ENCODE measurements at places on chromosomes 3 and 15.

DNA sequence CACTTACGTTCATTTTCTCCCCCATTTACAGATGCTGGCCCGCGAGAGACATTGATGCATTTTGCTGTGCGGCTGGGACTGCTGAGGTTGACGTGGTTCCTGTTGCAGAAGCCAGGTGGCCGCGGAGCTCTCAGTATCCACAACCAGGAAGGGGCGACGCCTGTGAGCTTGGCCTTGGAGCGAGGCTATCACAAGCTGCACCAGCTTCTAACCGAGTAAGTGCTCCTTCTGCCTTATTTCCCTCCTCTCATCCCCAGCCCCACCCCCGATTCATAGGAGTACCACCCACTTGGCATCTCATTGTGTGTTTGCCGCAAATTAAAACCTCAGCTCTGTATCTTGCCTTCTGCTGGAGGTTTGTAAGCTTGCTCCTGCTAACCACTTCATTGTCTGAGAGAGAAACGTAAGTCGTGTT lies 163.3 kb downstream of the AKAP13 start:
- no peak for DNase-seq

DNA sequence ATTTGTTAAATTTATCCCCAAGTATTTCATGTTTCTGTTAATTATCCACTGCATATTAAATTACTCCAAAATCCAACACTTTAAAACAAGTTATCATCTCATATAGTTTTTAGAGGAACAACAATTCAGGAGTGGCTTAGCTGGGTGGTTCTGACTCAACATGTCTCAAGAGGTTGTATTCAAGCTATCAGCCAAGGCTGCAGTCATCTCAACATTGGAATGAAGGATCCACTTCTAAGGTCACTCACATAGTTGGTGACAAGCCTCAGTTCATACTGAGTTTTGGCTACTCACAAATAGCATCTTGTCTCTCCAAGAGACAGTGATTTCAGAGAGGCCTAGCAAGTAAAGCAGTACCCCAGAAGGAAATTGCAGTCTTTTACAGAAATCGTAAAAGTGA lies 134.7 kb downstream of the NR2E3 start:
- no peak for DNase-seq

GRCh38 chr3:168459226-168459784 lies 363.6 kb upstream of the GOLIM4 start:
- DNase-seq = no peak

- no peak for DNase-seq
Observed at GRCh38 chr15:46956456-46956855, 760.8 kb upstream of the SEMA6D start.

GRCh38 chr3:124775877-124776276 lies 45.6 kb downstream of the UMPS start:
- no peak for DNase-seq

- no peak for DNase-seq
Observed at GRCh38 chr3:197258168-197258755, 40.1 kb downstream of the DLG1 start.

- no peak for DNase-seq
Observed at GRCh38 chr15:91369823-91370222, 269.8 kb downstream of the SV2B start.

DNA sequence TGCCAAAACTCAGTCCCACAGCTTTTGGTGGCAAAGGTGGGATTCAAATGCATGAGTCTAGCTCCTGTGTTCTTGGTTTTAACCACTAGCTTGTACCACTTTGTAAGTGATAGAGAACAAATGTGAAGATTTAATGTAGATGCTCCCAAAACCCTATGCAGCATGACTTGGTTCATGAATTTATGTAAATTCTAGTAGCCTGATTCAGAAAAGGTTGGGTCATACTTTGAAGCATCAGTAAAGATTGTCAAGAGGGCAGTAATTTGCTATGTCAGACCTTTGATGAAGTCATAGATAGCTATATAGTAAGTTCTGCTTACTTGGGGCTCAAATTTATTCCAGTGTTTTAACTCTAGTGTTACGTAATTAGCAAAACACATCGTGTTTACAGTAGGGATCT lies 75.6 kb downstream of the VPS8 start:
- no peak for DNase-seq

DNA sequence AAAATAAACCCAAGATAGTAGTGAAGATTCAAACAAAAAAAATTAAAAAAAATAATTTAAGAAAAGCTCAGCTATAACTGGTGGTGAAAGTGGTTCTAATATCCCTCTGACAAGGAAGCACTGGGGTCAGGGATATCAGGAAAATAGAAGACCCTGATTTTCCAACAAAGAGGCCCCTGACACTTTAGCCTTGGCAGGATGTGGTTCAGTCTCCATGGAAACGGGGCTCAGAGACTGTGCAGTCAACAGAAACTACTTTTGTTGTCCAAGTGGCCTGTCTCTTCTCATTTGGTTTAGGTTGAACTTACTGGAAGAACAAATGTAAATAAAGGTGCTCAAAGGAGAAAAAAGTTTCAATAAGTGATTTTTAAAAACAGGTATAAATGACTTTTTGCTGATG lies 27.2 kb downstream of the INTS14 start:
- DNase-seq = peak; percentile 64

DNA sequence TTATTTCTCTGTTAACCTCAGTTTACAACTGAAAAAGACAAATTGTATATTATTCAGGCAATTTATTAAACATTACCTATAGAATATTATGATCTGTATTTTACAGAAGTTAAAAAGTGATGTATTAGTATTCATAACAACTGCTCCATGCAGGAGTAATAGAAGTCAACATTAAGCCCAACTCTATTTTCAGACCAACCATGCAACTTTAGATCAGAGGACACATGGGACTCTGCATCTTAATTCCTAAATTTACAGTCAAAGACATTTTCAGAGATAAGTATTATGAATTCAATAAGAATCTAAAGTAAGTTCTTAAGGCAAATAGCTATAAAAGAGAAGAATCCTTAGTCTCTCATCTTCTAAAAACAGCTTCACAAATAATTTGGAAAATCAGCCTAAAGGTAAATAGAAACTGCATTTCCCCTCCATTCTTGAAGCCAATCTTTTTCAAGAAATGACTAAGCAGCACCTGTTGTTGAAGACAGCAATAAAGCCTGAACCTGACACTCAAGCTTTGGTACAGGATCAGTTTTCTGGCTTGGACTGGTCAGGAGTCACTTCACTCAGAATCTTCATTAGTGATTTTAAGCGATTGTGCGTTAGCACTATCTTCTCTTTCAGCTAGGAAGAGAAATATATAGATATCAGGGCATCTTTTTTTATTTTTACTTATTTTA lies 23.0 kb downstream of the OIP5 start:
- DNase-seq = peak; percentile 30

DNA sequence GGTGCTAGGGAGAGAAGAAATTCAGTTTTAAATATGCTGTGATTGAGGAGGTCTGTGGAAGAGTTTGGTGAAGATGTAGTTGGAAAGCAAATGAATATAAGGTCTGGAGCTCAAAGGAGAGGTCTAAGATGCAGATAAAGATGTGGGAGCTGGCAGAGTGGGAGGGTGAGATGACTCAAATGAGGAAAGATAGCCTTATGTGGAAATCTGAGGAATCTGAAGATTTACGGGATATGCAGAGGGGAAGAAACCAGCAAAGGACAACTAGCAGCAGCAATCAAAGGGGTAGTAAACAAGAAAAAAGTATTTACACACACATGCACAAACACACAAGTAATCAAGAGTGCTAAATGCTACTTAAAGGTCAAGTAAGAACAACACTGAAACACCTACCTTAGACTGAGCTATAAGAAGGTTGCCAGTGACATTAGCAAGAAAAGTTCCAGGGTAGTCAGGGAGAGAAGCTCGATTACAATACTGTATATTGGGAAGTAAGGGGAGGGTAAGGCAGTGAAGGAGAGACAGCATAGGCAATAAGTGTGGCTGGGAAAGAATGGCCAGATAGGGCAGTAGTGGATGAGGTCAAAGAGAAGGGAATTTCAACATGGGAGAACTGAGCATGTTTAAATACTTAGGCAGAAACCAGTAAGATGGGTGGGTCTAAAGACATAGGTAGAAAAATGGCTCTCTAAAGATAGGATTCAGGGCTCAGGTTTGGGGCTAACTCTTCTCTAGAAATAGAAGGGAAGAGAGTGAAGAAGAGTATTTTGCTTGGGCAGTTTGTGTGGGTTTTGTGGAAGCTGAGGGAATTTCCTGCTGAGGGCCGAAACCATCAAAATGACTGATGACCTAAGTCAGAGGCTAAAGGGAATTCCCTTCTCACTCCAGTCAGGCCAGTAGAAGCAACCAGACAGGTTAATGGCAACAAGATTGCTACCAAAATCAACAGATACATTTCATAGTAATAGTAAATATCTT lies 8.9 kb downstream of the CMTM6 start:
- peak; percentile 54 for DNase-seq

DNA sequence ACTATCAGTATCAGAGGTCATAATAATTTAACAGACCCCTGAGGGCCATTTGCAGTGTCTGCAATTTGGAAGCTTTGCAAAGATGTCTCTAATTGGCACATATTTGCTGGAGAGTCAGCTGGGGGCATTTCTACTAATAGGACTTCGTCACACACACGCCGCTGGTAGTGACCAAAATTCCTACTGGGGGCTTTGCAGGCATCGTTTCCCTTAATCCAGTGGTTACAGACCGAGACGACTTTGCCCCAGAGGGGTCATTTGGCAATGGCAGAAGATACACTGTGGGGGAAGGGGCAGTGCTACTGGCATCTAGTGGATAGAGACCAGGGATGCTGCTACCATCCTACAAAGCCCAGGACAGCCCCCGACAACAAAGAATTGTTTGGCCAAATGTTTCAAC lies 151.0 kb upstream of the LRTM1 start:
- no peak for DNase-seq

- no peak for DNase-seq
Observed at GRCh38 chr3:52065264-52065756, 8.9 kb upstream of the DUSP7 start.

GRCh38 chr3:41274944-41275668 lies 75.8 kb downstream of the CTNNB1 start:
- DNase-seq = no peak

- no peak for DNase-seq
Observed at GRCh38 chr15:28094732-28095521, 4.2 kb downstream of the OCA2 start.

DNA sequence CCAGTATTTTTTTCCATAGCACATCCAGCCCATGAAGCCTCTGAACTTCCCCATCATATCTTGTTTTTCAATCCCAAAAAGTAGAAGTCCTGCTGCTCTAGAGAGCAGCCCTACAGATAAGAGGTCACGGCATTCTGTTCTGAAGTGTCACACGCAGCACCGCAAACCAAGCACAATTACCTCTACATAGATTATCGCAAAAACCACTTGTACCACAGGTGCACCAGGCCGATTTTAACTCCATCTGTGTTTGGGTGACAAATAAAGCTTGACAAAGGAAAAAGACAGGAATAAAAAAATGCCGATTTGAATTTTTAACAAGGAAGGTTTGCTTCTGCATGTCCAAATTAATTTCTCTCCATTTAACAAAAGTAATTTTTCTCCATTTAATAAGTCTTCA lies 113.7 kb downstream of the MYO5A start:
- DNase-seq = no peak

DNA sequence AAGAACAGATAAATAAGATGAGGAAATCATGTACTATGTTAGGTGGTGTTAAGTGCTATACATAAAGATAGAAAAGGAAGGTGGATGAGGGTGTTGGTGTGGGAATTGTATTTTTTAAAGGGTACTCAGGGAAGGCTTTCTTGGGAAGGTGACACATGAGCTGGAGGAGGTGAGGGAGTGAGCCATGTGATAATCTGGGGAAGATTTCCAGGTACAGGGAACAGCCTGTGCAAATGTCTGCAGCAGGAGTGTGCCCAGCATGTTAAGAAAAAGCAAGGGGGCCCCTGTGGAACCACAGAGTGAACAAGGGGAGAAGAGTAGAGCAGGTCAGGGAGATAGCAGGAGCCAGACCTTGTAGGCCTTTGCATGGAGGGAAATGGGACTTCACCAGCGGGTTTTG lies 175.6 kb downstream of the SSR3 start:
- no peak for DNase-seq

DNA sequence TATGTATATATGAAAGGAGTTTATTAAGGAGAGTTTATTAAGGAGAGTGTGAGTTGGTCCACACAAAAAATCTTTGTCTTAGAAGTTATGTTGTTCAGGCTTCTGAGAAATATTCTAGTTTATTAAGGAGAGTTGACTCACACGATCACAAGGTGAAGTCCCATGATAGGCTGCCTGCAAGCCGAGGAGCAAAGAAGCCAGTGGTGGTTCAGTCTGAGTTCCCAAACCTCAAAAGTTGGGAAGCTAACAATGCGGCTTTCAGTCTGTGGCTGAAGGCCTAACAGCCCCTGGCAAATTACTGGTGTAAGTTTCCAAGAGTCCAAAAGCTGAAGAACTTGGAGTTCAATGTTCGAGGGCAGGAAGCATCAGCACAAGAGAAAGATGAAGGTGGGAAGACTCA lies 42.4 kb upstream of the DAZL start:
- DNase-seq = no peak

- no peak for DNase-seq
Observed at GRCh38 chr3:133986311-133986710, 43.4 kb downstream of the SLCO2A1 start.

- no peak for DNase-seq
Observed at GRCh38 chr3:128187495-128187894, 34.2 kb downstream of the EEFSEC start.

DNA sequence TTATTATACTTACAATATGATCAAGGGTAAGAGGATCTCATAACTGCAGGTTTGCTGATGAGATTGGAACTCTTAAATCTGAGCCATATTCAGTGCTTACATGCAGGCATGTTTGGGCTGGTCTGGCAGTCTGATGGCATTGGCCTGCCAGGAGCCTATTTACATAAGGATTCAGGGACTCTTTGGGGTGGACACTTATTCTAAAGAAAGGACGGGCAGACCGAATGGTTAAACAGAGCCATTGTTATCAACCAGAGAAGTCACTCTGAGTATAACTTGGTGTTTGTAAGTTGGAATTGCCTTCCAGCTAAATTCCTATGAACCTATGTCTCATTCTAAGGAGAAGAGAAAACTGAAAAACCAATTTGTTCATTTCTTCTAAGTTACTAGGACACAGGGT lies 932.8 kb downstream of the IGSF11 start:
- DNase-seq = no peak

DNA sequence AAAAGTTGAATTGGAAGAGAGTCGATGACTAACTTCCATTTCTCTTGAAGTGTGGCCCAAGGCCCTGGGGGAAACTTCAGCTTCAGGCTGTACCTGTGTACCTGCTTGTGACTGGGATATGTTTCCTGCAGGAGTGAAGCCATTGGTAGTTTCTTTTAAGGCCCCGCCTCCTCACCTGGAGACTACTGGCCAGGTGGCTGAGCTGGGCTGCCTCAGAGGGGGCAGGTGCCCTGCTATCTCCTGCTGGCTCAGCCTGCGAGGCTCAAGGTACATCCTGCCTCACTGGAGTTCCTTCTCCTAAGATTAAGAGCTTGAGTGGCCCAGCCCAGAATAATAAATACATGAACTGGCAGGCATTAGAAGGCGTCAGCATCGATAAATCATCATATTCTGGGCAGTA lies 121.6 kb upstream of the ROPN1 start:
- no peak for DNase-seq
